AG08395 (cell line): ENCODE measurements at places on chromosomes 2 and 18.

DNA sequence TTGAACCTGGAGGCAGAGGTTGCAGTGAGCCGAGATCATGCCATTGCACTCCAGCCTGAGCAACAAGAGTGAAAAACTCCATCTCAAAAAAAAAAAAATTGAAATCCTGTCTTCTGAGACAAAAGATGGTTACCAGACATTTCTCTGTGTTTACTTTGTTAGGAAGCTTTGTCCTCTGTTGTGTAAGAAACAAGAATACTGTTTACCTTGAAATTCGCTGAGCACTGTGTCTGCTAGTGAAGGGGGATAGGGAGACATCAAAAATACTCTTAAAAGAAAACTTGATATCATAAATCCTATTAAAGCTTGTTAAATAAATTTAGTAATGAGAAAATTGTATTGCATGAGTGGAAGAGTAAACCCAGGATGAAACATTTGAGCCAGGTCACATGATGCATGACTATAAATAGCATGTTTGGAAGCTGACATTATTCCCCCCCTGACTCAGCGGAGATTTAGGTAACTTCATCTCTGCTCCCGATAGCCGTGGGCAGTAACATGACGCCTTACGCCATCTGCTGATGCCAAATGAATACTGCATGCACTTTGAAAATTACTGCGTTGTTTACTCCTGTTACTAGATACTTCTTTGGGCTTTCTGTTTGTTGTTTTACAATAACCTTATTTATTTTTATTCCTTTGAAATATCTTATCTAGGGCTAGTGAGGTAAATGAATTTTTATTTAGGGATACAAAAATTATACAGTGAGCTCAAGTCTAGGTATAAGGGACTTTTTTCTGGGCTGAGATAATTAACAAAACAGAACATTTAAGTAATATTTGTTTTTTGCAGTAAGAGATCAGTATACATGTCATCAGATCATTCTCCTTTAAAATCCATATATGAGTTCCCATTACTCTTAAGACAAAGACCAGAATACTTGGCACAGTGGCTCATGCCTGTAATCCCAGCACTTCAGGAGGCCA is 134.9 kb downstream of the MAP3K20 start:
- peak; percentile 90 for DNase-seq

DNA sequence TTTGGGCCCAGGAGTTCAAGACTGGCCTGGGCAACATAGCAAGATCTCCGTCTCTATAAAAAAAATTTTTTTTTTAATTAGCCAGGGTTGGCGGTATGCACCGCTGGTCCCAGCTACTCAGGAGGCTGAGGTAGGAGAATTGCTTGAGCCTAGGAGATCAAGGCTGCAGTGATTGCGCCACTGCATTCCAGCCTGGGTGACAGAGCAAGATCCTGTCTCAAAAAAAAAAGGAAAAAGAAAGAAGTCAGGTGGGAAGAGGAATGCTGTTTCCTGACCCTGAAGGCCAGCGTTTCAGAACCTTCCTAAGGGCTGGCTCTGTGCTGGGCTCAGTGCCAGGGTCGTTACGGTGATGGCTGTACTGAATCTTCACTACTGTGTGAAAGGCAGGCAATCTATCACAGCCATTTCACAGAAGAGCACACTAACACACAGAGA is 35.0 kb upstream of the AGAP1 start:
- no peak for DNase-seq

DNA sequence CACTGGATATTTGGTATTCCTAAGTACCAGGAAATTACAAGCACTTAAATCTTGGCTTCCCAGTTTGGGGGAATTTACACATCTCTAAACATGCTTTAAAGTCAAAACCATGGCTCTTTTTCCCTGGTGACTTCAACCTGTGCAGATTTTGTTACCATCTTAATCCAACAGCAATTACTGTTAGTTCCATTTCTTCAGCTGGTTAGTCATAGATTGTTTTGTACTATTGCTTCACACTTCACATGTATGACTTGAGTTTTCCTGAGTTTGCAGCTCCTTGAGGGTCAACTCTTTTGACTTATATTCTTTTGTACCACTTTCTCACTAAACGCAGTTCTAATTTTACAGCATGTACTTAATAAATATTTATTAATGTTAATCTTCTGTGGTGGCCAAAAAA is 203.4 kb upstream of the RND3 start:
- peak; percentile 26 for DNase-seq

- no peak for DNase-seq
Observed at GRCh38 chr2:205361272-205361671, 321.0 kb upstream of the NRP2 start.

- DNase-seq: no peak
Observed at GRCh38 chr2:69776886-69777785, 35.2 kb downstream of the ANXA4 start.

GRCh38 chr2:49933711-49934110 is 779.4 kb upstream of the FSHR start:
- DNase-seq: no peak

GRCh38 chr2:54274781-54275242 is 18.8 kb upstream of the TSPYL6 start:
- no peak for DNase-seq

GRCh38 chr18:22641958-22642357 is 224.2 kb upstream of the CTAGE1 start:
- no peak for DNase-seq

DNA sequence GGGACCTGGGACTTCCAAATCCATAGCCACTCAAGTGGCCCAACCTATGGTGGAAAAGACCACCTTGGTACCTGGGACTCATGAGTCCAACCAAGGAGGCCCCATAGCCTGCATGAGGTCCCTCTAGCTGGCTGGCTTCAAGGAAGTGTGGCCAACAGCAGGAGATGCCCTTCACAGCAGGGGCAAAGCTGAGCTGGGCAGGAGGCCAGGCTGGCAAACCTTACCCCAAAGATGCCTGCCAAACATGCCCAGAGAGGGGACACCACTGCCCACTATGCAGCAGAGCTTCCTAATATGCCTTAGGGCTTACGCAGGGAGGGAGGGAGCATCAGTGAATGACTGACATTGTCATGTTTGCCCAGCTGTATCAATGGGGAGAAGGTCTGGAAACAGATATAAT is 188.0 kb upstream of the GLI2 start:
- DNase-seq: no peak

- DNase-seq: no peak
Observed at GRCh38 chr2:120007851-120008250, 5.0 kb upstream of the EPB41L5 start.

DNA sequence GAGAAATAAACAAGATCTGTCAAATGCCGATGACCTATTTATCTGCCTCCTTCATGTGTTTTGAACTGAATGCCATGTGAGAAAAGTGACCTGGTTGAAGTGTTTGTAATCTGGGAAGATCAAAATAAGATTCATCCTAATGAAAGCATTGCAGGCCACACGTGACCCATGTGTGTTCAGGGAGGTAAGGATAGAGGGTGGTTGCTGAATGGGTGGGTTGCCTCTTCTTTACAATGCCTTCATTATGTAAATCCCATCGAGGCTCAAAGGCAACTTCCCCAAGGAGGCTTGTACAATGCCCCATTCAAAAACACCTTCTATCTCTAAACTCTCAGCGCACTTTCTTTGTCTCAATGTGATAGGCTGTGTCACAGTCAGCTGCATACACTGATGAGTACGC is 273.1 kb downstream of the LRATD1 start:
- no peak for DNase-seq

DNA sequence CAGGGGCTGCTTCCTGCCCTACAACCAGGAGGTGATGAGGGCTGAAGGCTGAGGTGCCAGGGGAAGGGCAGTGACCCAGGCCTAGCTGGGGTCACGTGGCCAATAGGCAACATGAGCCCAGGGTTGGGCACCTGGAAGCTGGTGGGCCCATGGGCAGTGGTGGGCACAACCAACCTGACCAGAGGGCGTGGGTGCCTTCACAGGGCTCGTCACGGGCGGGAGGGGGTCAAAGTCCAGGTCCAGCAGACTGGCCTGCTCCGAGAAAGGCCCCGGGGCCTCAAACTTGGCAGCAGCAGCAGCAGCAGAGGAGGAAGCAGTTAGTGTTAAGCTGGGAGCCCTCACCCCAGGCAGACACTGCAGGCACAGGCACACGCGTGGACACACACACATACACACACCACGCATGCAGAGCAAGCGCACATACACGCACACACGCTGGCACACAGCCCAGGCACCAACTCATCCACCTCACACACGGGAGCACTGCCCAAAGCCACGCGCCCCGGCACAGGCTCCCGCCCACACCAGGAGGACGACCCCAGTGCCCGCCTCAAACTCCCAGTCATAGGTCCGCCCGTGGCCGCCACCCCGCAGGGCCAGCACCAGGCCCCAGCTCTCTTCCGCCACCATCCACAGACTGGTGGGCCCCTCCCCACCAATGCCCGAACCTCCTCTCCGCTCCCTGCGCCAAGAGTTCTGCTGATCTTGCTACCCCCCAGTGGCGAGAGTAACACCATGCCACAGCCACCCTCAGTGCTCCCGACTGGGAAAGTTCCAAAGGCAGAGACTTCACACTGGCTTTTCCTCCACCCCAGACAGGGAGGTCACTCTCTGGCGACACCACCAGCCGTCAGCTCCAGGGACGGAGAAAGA is 53.0 kb downstream of the BIN1 start:
- no peak for DNase-seq

DNA sequence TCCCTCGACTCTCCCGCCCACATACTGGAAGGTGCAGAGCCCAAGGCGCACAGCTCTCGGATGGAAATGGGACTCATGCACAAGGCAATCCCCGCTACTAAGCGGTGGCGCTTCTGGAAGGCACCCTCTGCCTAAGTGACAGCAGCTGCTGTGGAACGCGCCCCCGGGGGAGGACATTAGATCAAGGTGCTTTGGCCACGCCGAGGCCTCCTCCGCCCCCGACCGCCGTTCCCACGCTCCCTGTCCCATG is 202 bp downstream of the MCEE start:
- DNase-seq: peak; percentile 60

- no peak for DNase-seq
Observed at GRCh38 chr2:149020432-149020851, 18.1 kb upstream of the LYPD6B start.
